ENCODE measurements at places on chromosomes 6 and 20. TPM values are rescaled to one million over a fixed set of nuclear protein-coding genes. Genes with fewer than 3 reads are reported as not detected.

ETV7 gene
- 4.4 TPM for total RNA-seq

PDE10A gene
- 0.94 TPM for total RNA-seq

DNA sequence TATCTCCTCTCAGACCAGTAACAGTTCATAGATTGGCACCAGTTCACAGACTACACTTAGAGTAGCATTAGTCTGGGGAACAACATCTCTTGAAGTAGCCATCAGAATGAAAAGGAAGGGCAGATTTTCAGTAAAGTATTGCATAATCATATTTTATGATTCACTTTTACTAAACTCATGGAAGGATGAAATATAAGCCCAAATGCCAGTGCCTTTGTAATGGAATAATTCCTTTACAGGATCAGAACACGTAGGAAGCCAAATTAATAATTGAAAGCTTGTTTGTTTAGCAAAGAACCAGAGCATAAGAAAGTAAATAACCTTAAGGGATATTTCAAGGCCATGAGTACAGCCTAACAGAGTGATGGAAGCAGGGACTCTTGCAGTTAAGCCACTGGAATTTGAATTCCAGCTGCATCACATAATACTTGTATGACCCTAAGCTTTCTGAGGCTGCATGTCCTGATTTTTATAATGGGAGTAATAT lies 11.4 kb upstream of the LOC128125822 start:
- DNase-seq: no peak
- H3K4me1 ChIP-seq: no peaks in the 10 kb centered on the region
- H3K27ac ChIP-seq: no peak overlapping the region
- no peaks in the 10 kb centered on the region for H3K27me3 ChIP-seq
- no peaks in the 10 kb centered on the region for H3K36me3 ChIP-seq

BMP7 gene
- total RNA-seq: 6.3 TPM

RSPH4A gene
- 0.38 TPM for total RNA-seq

DNA sequence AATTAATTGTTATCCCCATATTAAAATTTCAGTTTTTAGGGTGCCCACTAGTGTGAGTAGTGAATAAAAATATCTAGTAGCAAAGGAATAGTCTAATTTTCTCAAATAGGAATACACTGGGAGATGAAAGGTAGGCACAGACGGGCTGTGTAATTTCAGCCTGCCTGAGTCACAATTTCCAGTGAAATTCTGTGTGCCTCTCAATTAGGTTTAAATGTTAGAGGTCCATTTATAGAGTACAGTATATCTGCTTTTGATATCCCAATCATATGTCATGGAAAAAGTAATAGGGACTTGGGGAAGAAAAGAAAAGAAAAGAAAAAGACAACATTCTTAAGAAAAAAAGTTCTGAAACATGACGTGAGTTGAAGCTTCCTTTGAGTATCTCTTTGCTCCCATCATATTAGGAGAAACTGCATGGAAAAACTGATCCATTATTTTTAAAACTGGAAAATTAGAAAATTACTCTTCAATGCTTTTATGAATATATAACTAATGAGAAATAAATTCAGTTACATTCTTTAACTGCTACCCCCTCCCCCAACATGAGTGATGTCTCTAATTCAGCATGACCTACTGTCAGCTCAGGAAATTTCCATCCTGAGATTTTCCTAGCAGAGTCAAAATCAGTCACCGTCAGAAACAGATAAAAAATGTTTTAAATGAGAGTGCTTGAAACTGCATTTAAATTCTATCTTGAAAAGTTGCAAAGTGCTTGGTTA lies 473.8 kb upstream of the HSF2 start:
- no peaks in the 10 kb centered on the region for H3K4me1 ChIP-seq
- no peak overlapping the region for H3K4me3 ChIP-seq
- no peaks in the 10 kb centered on the region for H3K27me3 ChIP-seq
- H3K36me3 ChIP-seq: no peaks in the 10 kb centered on the region
- no peak overlapping the region for H3K27ac ChIP-seq

GRCh38 chr6:140012150-140012549 lies 637.7 kb upstream of the CITED2 start:
- no peaks in the 10 kb centered on the region for H3K4me1 ChIP-seq
- no peak for DNase-seq
- H3K27me3 ChIP-seq: no peaks in the 10 kb centered on the region
- H3K4me3 ChIP-seq: no peak overlapping the region
- no peaks in the 10 kb centered on the region for H3K36me3 ChIP-seq

GRCh38 chr20:41138475-41139226 lies 1.3 kb downstream of the PLCG1 start:
- H3K4me3 ChIP-seq: peak overlapping the region; percentile 93
- DNase-seq: peak; percentile 74
- peak overlapping the region; percentile 98 for H3K27ac ChIP-seq
- peaks cover 53% of the 10 kb centered on the region for H3K4me1 ChIP-seq
- H3K36me3 ChIP-seq: no peaks in the 10 kb centered on the region

- H3K27ac ChIP-seq: no peak overlapping the region
- H3K4me3 ChIP-seq: no peak overlapping the region
- H3K27me3 ChIP-seq: no peaks in the 10 kb centered on the region
- peaks cover 16% of the 10 kb centered on the region for H3K4me1 ChIP-seq
- H3K36me3 ChIP-seq: no peaks in the 10 kb centered on the region
These were observed 39.6 kb downstream of the DUSP22 start for GRCh38 chr6:331622-332521.

DNA sequence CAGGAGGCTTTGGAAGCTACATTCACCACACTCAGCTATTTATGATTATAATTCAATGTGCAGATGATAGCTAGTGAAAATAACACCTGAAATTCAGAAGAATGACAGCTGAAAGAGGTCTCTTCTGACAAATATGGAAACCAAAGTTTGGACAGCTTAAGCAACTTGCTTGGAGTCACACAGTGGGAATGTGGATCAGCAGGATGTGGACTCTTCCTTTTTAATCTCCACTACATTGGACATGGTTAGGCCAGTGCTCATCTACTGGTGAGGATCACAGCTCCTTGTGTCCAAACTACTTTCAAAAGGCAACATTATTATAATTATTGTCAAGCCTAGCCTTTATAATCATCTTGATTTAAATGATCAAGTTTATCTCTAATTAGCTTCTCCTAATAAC lies 10.4 kb downstream of the TRAPPC3L start:
- DNase-seq: no peak
- H3K27ac ChIP-seq: no peak overlapping the region
- H3K36me3 ChIP-seq: no peaks in the 10 kb centered on the region
- H3K27me3 ChIP-seq: no peaks in the 10 kb centered on the region

FOXS1 gene
- total RNA-seq: 4.7 TPM

DNA sequence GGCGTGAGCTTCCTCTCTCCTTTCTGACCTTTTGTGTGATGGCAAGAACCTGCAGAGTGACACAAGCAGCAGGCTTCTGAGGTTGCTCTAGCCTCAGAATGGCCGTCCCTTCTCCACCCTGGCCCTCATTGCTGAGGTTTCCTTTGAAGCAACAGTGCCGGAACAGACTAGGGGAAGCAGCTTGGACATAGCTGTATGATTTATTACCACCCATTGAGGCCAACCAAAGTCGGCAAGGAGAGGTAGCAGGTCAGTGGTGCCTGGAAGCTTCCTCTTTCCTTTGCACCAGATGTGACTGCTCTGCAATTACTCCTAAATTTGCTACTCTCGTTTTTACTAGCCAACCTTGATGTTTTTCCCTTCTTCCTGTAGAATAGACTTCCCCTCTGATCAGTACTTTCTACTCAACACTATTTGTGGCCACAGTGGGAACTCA lies 31.4 kb downstream of the PTPN1 start:
- H3K4me1 ChIP-seq: peaks cover 10% of the 10 kb centered on the region
- H3K36me3 ChIP-seq: no peaks in the 10 kb centered on the region
- H3K4me3 ChIP-seq: no peak overlapping the region
- no peak overlapping the region for H3K27ac ChIP-seq
- DNase-seq: no peak

GRCh38 chr6:35897036-35897435 lies 23.9 kb downstream of the SRPK1 start:
- H3K36me3 ChIP-seq: peaks cover 15% of the 10 kb centered on the region
- H3K27ac ChIP-seq: no peak overlapping the region
- DNase-seq: no peak
- no peaks in the 10 kb centered on the region for H3K4me1 ChIP-seq
- no peaks in the 10 kb centered on the region for H3K27me3 ChIP-seq
- H3K4me3 ChIP-seq: no peak overlapping the region

- no peak overlapping the region for H3K4me3 ChIP-seq
- no peak overlapping the region for H3K27ac ChIP-seq
- no peak for DNase-seq
- H3K4me1 ChIP-seq: no peaks in the 10 kb centered on the region
- H3K27me3 ChIP-seq: no peaks in the 10 kb centered on the region
These were observed 54.5 kb downstream of the KIAA0408 start for GRCh38 chr6:127404594-127405178.

- peak overlapping the region; percentile 84 for H3K27ac ChIP-seq
- peak overlapping the region; percentile 28 for H3K4me3 ChIP-seq
- no peaks in the 10 kb centered on the region for H3K27me3 ChIP-seq
- H3K4me1 ChIP-seq: peaks cover 57% of the 10 kb centered on the region
- H3K36me3 ChIP-seq: no peaks in the 10 kb centered on the region
- no peak for DNase-seq
These were observed 50.8 kb upstream of the FAM83D start for GRCh38 chr20:38875175-38875993.

- peak within 1 kb of the TSS; percentile 69 for H3K27ac ChIP-seq
- H3K4me1 ChIP-seq: peaks cover 8% of the 10 kb centered on the region
- H3K4me3 ChIP-seq: peak within 1 kb of the TSS; percentile 48
- DNase-seq: peak; percentile 48
- no peaks in the 10 kb centered on the region for H3K36me3 ChIP-seq
These were observed at the start of gene CNKSR3 for GRCh38 chr6:154510144-154510905. Gene CNKSR3 (minus strand): TSS chr6:154510685. CDS start chr6:154510114, 571 bp downstream.

All from thymus (tissue), 14 donors.